ENCODE measurements at places on chromosomes 4 and X. TPM values are rescaled to one million over a fixed set of nuclear protein-coding genes. Genes with fewer than 3 reads are reported as not detected.

COX18 gene
- 44.7 TPM for total RNA-seq

DNA sequence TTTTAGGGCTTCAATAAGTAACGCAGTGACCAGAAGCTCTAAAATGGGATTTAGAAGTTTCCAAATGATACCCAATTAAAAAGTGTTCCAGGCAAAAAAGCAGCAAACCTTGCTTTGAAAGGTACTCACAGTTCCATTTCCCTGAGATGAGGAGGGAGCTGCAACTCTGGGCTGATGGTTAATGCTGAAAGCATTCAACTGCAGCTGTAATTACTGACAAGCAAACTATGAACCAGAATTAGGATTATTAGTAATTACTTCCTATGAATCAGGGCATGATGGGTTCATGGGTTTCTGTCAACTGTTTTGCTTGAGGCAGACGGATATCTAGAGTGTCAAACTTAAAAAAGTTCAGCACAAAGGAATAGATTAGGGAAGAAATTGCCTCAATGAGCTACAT is 357.4 kb downstream of the STIM2 start:
- H3K4me1 ChIP-seq, result no peaks in the 10 kb centered on the region
- DNase-seq, result no peak
- no peaks in the 10 kb centered on the region for H3K36me3 ChIP-seq
- H3K27me3 ChIP-seq, result no peaks in the 10 kb centered on the region

DNA sequence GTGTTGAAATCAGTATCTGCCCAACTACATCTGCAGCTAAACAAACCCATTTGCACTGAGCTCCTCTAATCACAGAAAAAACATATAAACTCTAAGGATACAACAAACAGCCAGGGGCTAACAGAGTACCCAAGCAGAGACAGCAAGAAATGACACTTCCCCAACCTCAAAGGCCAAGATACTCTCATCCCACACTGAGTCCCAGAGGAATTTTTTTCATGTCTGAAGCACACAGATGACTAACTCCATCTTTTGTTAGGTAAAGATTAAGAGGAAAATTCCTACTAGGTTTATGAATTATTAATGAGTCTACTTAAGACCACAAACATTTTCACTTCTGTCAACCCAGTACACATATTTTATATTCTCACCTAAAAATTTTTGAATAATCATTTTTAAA is 31.6 kb downstream of the SEPSECS start:
- H3K27me3 ChIP-seq, result no peaks in the 10 kb centered on the region
- no peak overlapping the region for H3K4me3 ChIP-seq
- H3K27ac ChIP-seq, result no peak overlapping the region
- no peak for DNase-seq
- H3K4me1 ChIP-seq, result peaks cover 32% of the 10 kb centered on the region

GRCh38 chr4:140901736-140902336 is 145.7 kb upstream of the TBC1D9 start:
- no peaks in the 10 kb centered on the region for H3K4me1 ChIP-seq
- H3K27me3 ChIP-seq, result no peaks in the 10 kb centered on the region
- no peak for DNase-seq
- no peak overlapping the region for H3K27ac ChIP-seq
- H3K4me3 ChIP-seq, result no peak overlapping the region

- peaks cover 23% of the 10 kb centered on the region for H3K4me1 ChIP-seq
- peaks cover 56% of the 10 kb centered on the region for H3K27me3 ChIP-seq
- peak; percentile 76 for DNase-seq
- H3K36me3 ChIP-seq, result no peaks in the 10 kb centered on the region
- no peak overlapping the region for H3K27ac ChIP-seq
- H3K4me3 ChIP-seq, result peak overlapping the region; percentile 63
Measured at GRCh38 chrX:40105835-40106675, 8.3 kb upstream of the BCOR start.
